ENCODE measurements at places on chromosomes 3 and 15. TPM values are rescaled to one million over a fixed set of nuclear protein-coding genes. Genes with fewer than 3 reads are reported as not detected.

DNA sequence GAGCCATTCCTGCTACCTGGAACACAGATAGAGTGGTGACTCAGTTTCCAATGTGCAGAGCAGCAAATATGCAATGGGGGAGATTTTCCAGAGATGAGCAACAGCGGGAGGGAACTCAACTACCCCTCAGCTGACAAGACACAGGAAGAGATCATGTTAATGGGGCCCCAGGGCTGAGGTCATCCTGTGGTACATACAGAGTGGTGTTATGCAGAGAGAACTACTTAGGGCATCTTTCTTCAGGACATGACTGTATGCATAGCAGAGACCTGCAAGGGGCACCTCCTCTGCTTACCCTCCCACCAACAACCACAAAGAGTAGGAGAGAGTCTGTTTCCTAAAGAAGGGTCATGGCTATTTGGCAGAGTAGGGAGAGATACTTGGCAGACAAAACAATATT, 6.8 kb upstream of the TBC1D5 start:
- DNase-seq = no peak

Gene CCR9
- not detected for total RNA-seq

- peak; percentile 58 for DNase-seq
These were observed 31.1 kb downstream of the ACAN start for GRCh38 chr15:88834211-88834812.

GRCh38 chr15:29613951-29614382, 208.3 kb downstream of the TJP1 start:
- no peak for DNase-seq

Data from psoas muscle (tissue), 8 donors.